Lower lobe of right lung (tissue), 2 donors: ENCODE measurements at places on chromosomes 6 and 20. TPM values are rescaled to one million over a fixed set of nuclear protein-coding genes. Genes with fewer than 3 reads are reported as not detected.

DNA sequence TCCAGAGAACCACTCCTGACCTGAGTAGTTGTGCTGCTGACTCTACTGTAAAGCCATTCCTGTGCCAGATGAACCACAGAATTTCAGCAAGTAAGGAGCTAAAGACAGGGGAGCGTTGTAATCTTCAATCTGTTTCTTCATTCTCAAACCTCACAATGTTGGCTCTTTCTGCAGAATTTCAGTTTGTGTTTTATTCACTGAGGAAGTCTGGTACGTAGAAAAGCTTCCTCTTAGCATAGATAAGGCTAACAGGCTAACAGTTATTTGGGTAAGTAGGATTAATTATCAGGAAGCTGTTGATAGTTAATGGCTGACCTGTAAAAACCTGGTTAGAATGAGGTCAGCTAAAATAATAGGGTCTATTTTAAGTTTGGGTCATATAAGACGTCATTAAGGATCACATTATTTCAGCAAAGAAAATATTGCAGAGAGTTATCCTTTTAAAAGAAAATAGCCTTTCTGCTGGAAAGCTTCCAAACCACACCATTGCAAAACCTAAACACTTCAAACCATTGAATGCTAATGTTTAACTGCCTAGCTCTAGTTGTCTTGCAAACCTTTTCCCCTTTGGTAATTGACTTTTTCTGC, 14.1 kb upstream of the TENT5A start:
- no peak for DNase-seq

DNA sequence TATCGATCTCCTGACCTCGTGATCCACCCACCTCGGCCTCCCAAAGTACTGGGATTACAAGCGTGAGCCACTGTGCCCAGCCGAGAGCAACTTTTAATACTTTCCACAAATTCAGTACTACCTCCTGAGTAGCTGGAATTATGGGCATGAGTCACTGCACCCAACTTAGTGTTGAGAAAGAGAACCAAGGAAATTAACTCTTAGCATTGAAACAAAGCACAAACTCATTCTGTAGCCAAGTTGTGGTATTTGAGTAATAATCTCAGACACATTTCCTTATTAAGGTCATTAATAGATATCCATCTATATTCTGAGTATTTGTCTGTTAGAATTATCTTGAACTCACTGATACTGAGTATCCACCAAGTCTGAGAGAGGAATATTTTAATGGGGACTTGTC, 14.3 kb upstream of the ELOVL2 start:
- no peak for DNase-seq

DNA sequence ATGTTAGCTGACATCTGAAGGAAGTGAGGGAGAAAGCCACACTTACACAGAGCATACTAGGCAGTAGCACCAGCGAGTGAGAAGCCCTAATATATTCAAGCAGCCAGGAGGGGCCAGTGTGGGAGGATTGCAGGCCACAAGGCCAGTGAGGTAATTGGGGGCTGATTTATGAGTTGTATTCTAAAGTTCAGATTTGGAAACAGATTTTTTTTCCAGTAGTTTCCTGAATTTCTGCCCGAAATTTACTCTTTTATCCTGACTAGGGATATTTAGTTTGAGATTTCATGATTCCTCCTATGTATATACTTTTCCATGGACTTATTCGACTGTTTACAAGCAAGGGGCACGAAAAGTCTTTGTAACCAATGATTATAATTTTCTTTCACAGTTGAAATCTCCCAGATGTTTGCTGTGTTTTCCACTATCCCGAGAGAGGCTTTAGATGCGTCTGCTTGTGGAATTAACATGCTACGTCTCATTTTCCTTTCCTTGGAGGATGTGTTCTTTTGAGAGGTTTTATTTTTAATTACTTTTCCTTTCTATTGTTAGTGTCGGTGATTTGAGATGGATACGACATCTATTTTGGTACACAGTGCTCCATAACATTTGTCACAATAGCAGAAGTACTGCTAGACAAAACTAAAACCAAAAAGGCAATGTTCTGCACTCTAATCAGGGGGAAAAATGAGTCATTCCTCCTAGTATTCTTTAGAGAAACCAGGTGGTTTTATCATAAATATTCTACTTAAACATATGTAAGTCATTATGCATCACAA, 356.3 kb upstream of the HSF2 start:
- no peak for DNase-seq

GRCh38 chr6:57002197-57002596, 44.3 kb upstream of the KIAA1586 start:
- no peak for DNase-seq

GRCh38 chr20:55597526-55597925, 407.8 kb downstream of the CBLN4 start:
- DNase-seq, result no peak

The LINC00237 gene
- not detected for total RNA-seq

DNA sequence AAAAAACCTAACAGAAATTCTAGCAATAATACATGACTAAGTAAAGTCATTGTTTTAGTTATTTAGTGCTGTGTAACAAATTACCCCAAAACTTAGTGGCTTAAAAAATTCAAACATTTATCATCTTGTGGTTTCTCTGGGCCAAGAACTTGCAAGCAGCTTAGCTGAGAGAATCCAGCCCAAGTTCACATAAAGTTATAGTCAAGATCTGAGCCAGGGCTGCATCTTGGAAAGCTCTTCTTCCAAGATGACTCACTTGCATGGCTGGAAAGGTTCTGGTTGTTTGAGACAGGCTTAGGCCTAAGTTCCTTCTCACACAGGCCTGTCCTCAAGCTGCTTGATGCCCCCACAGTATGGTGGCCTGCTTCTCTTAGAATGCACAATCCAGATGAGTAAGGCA, 217.8 kb upstream of the TSHZ2 start:
- no peak for DNase-seq

The SEMG1 gene
- total RNA-seq, result not detected

DNA sequence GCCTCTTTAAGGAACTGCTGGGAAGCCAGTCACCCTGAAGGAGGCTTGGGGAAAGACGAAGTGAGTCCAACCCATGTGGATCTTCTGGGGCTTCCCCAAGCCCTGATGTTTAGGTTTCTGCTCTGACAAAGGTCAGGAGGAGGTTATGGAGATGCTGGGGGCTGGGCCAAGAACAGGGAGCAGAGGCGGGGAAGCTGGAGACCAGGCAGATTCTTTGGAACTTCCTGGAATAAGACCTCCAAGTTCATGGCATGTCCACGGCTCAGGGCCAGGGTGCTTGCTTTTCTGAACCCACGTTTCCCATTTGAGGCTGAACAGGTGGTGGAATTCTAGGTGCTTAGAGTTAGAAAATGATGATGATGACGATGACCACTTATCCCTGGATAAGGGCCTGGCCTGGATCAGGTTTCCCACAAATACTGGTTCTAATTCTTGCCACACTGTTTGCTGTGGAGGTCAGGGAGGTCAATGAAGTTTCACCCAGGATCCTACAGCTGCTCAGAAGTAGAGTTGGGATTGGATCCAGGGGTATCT, 30.0 kb upstream of the TGM2 start:
- DNase-seq, result no peak

DNA sequence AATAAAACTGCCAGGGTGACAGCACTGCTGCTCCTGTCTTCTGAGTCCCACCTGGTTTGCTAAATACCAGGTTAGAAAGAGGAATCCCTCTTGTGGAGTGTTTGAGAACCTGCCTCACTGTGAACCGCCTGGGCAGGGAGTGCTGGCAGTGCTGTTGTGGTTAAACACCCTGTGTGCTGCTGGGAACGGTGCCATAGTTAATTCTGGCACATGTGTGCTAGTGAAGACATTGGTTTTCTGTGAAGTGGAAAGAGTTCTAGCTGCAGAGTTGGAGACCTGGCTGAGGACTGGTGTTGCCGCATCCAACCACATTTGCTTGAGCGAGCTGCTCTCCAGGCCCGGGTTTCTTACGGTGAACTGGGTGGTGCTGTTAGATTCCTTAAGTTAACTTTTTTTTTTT, 72.7 kb downstream of the IGF2R start:
- DNase-seq, result peak; percentile 77

GRCh38 chr6:166031275-166031674, 136.4 kb downstream of the TBXT start:
- DNase-seq, result no peak
